SW 1271 (cell line): ENCODE measurements at places on chromosomes 3 and 15.

GRCh38 chr3:71582612-71583565 is 639 bp downstream of the FOXP1 start:
- no peak for DNase-seq

GRCh38 chr3:120536642-120537041 is 59.5 kb upstream of the NDUFB4 start:
- no peak for DNase-seq

DNA sequence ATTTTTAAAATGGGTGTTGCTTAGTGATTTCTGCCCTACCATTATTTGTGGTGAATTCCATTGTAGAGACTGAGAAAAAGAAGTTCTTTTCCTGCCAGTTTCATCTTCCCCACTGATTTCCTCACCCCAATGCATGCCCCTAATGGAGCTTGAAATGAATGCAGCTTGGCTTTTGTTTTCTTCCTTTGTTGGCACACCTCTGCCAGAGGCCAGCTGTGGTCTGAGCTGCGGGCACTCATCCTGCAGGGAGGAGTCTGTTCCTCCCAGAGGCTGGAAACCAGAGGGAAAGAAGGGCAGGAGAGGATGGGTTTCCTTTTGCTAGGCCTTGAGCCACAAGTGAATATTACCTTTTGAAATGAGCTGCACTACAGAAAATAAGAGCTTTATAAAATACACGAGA is 9.3 kb upstream of the ST8SIA2 start:
- DNase-seq, result no peak

GRCh38 chr15:65653341-65653740 is 31.6 kb downstream of the SLC24A1 start:
- no peak for DNase-seq

DNA sequence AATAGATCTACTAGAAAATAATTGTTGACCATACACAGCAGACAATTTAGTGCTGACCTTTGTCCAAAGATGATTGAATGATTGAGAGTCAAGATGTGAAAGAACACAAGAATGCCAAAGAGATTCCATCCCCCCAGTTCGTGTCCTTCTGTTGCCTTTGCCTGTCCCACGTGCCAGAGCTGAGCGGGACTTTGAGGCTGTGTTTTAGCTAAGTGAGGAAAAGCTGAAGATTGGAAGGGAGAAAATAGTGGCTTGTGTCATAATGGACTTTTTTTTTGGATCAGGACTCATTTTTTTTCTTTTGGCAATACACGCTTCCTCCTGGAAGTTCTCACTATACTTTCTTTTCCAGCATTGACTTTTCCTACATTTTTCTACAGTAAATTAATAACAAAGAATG is 206.6 kb upstream of the MDFIC2 start:
- no peak for DNase-seq

GRCh38 chr3:114809668-114810413 is 337.2 kb downstream of the ZBTB20 start:
- no peak for DNase-seq

DNA sequence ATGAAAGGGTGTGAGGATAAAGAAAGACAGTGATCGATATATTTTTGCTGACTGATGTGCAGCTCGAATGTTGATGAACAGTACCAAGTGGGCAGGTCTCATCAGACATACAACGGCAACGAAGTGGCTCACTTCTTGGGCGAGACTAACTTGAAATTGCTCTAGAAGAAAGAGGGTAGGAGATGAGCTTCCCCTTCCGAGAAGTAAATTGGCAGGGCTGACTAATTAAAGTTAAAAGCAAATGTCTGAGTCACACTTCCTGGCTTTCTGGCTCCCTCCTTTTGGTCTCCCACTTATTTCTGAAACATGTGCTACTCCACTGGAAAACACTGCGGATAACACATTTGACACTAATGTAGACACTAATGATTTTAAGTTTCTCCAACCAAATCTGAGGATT is 228.3 kb downstream of the ABHD5 start:
- no peak for DNase-seq

- DNase-seq, result peak; percentile 17
Measured at GRCh38 chr3:148366743-148367410, 330.8 kb upstream of the AGTR1 start.

GRCh38 chr3:41176596-41176995 is 22.7 kb upstream of the CTNNB1 start:
- no peak for DNase-seq

DNA sequence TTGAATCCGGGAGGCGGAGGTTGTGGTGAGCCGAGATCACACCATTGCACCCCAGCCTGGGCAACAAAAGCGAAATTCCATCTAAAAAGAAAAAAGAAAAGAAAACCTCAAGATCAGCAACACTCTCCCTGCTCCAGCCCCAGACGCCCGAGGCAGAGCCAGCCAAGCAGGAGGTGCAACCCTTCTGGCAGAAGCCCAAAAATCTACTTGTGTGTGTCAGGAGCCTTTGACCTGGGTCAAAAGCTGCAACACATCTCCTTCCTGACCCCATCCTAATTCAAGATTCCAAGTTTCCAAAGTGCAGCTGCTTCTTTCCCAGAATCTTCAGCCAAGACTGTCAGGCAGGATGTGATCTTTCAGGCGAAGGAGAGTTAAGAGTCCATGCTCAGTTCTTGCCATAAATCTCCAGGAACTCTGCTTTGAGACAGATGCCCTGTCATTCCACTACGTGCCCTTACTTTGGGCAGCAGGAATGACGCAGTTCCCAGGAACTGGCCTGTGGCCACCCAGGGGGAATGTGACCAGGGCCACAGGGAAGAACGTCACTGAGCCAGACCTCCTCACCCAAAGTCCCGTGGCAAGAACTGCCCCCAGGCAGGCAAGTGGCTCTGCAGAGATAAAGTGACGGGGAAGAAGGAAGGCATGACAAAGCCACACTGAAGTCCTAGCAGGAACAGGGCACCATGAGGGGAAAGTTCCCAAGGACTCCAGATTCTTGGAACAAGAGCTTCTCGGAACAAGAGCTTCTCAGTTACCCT is 39.4 kb downstream of the SH3BP5 start:
- DNase-seq, result no peak

DNA sequence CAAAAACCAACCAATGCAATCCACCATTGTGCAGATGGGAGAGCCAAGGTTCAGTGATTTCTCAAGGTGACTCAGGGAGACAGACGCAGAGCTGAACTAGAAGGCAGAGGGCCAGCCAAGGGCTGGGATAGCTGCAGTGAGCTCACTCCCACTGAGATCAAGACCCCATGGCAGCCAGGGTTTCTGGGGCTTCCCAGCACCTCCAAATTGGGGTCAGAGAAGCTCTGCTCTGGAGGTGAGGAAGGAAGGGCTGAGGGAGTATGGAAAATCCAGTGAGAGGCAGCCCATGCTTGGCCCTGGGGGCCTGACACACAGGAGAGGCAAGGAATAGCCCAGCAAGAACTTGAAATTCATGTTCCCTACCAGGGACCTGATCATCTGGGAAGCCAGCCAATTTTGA is 61.0 kb downstream of the ISG20 start:
- DNase-seq, result no peak

- no peak for DNase-seq
Measured at GRCh38 chr3:46194868-46195553, 13.1 kb downstream of the CCR1 start.

GRCh38 chr15:81239190-81239589 is 42.5 kb downstream of the IL16 start:
- DNase-seq, result no peak

GRCh38 chr3:32392536-32393302 is 1.1 kb downstream of the CMTM7 start:
- no peak for DNase-seq

- no peak for DNase-seq
Measured at GRCh38 chr3:160296591-160296990, 71.4 kb downstream of the C3orf80 start.

DNA sequence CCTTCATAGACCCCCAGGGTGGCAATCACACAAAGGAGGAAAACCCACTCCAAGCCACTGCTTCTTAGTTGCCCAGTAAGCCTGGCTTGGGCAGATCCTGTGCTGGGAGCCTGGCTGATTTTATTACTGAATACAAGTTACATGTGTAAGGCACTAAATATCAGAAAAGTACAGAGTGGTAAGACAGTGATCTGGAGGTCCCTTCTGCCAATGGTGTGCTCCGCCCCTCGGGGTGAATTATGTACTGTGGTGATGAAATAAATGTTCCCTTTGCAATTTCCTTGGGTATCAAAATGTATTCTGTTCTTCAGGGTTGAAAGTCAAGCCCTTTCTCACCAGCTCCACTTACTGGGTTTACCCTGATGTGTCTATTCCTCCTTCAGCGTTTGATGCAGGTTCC is 38.8 kb downstream of the EID1 start:
- DNase-seq, result no peak

DNA sequence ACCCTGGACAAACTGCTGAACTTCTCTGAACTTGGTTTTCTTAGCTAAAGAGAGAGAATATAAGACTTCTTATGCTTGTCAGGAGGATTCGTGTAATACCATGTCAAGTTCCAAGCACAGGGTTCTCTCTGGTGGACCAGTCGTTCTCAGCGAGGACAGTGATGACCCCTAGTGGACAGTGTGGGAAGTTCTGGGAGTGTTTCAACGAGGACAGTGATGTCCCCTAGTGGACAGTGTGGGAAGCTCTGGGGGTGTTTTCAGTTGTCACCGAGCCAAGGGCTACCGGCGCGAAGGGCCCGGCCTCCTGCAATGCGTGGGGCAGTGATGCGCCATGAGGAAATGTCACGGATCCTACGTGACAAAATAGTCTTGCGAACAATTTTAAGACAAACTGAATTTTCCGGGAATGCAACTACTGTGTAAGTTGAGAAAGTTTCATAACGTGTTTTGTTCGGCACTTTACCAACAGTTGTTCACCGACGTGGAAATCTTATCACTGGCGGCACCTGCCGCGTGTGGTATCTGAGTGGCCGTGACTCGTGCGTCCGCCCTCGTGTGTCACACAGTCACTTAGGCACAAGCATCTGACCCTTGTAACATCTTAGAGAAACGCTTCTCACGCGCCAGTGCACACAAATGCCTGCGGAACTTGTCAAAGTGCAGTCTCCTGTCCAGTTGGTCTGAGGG is 39.3 kb upstream of the MUC4 start:
- DNase-seq, result peak; percentile 87

DNA sequence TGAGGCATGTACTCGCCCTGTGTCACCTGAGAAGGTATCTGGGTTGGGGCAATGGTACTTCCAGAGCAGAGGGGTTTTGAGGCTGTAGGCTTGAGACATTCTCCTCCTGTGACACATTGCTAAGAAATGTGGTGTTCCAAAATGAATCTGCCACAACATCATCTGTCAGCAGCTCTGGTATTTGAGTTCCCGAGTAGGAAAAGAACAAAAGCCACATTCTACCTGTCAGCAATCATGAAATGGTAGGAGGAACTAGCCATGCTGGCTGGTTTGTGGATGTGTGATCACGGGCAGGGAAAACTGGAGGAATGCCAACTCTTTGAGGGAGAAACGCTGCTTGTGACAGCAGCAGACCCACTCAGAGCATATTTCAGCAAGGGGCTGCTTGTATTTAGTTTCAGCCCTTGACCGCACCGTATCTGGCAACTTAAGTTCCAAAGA is 579.4 kb upstream of the TBL1XR1 start:
- DNase-seq, result no peak

GRCh38 chr15:66942649-66943390 is 122.6 kb upstream of the SMAD3 start:
- DNase-seq, result no peak

- no peak for DNase-seq
Measured at GRCh38 chr3:40511031-40511718, 5.3 kb downstream of the ZNF620 start.

DNA sequence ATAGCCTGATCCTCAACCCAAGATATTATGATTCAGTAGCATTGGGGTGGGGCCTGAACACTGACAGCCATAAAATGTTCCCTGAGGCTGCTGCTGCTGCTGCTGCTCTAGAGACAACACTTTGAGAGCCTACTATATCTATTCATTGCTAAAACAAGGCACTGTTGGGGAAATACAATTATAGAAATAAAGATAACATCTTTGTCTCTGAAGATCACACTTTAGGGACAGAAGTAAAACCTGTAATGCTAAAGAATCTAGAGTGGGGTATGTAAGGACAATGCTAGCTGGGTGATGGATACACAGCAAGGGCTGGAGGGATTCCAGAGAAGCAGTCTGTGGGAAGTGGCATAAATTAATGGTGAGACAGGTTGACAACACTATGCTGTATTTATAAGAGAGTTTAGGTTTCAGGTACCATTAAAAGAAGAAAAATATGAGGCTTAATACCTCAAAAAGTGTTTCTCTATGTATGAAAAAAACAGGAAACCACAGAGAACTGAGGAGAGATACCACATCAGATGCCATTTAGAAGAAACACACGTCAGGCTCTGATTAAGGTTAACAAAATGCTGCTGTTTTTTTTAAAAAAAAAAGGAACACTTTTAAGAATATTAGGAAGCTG is 115.9 kb downstream of the CBLB start:
- no peak for DNase-seq

DNA sequence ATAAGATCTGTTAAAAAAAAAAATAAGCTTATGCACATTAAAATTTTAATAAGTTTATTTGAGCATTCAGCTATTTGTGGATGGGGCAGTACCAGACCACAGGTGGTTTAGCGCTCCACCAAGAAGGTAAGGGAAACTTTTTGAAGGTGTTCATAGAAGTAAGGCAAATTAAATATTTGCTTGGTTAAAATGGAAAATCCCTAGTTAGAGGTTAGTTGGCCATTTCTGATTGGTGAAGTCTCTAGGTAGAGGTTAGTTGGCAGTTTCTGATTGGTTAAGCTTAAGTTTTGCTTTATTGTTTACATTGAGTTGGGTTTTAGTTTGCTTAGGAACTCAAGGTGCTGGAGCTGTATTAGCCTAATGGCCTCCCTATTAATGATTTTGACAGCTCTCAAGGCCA is 30.7 kb downstream of the SCN11A start:
- DNase-seq, result no peak

- no peak for DNase-seq
Measured at GRCh38 chr15:64749167-64749566, 26.2 kb downstream of the RBPMS2 start.

GRCh38 chr15:59830098-59830497 is 141.0 kb upstream of the BNIP2 start:
- DNase-seq, result no peak

DNA sequence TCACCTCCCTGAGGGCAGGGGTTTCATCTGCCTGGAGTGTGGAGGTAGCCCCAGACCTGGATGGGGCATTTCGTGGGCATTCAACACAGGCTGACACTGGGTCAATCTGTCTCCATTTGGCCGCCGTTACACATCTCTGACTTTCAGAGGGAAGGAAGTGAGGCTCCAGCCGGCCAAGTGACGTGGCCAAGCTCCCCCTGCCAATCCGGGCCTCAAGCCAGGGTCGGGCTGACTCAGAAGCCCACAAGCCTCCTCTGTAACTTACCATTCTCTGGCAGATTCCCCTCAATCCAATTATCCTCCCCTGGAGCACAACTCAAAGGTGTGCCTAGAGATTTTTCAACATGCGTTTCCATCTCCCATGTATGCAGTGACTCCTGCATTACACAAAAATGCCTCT is 227.6 kb downstream of the KLF13 start:
- DNase-seq, result no peak

GRCh38 chr3:50264964-50265485 is 3.9 kb upstream of the SEMA3B start:
- DNase-seq, result no peak
